ENCODE measurements at places on chromosomes 16 and 17. TPM values are rescaled to one million over a fixed set of nuclear protein-coding genes. Genes with fewer than 3 reads are reported as not detected.

The CTRB1 gene
- total RNA-seq: not detected

The TPSG1 gene
- total RNA-seq: not detected

The MYH3 gene
- 0.45 TPM for total RNA-seq

The SMIM22 gene
- total RNA-seq: not detected

All from fibroblast of the aortic adventitia (primary cell).